Left lung (tissue), 14 donors: ENCODE measurements at places on chromosomes 12 and 14. TPM values are rescaled to one million over a fixed set of nuclear protein-coding genes. Genes with fewer than 3 reads are reported as not detected.

JKAMP gene
- polyA plus RNA-seq = 81.4 TPM

GPD1 gene
- polyA plus RNA-seq = 0.54 TPM

SIX1 gene
- polyA plus RNA-seq = 0.79 TPM

GRCh38 chr12:131511391-131511802 is 199.5 kb upstream of the SFSWAP start:
- DNase-seq = no peak

DNA sequence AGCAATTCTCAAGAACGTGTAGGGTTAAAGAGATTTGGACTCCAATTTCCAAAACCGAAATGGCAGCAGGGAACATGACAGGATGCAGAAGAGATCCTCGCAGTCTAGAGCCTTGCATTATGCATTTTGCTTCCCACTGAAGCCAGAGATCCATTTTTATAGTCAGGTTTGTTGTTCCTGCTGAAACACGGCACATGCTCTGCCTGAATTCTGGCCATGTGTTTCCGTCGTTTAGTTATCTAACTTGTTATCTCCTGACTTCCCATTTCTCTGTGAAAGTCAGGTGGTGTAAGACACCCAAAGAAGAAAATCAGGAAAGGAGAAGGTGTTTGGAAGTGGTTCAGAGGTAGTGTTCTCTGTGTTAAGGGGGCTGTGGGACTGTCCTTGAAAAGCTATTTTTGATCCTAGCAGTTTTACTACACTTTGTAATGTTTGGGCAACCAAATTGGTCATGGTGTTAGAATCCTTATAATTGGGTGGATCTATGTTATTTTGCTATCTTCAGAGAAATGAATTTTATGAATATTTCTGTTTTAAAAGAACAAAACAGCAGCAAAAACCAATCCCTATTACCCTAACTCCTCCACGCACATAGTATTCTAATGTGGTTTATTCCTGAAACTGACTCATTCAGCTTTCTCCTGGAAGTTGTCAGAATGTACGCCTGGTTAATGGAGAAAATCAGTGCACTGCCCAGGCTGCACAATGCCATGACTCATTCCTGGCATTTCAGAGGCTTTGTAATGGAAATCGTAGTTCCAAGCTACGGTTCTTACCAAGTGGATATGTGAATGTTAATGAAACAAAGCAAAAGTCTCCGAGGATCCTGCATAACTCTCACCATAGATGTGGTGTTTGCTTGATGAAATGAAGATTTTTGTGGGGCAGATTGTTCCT is 110.1 kb downstream of the SAMD4A start:
- no peak for DNase-seq

DNA sequence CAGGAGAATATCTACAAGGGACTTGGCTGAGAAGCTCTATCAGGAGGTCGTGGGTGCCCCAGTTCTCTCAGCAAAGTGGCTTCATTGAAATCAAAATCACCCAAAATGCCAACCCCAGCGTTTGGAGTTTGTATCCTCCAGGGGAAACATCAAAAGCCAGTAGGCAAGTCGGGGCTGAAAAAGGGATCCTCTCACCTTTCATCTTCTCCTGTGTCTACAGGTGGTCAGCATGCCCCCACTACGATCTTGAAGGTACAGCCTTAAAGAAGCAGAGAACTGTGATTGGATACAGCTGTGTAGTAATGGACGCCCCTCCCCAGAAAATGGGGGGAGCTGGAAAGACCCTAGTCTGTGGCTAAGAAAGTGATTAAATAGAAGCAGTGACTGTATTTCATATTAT is 22.2 kb downstream of the HRK start:
- DNase-seq = no peak

GRCh38 chr12:100200463-100201181 is at the start of gene ACTR6:
TSS of gene ACTR6 (plus strand) at chr12:100200815. CDS start at chr12:100200852, 37 bp downstream.
- DNase-seq = peak; percentile 95

- DNase-seq = peak; percentile 63
Observed at GRCh38 chr12:55681142-55682077, 26.3 kb downstream of the ITGA7 start.

GRCh38 chr12:124749725-124750124 is 113.9 kb downstream of the SCARB1 start:
- no peak for DNase-seq

DNA sequence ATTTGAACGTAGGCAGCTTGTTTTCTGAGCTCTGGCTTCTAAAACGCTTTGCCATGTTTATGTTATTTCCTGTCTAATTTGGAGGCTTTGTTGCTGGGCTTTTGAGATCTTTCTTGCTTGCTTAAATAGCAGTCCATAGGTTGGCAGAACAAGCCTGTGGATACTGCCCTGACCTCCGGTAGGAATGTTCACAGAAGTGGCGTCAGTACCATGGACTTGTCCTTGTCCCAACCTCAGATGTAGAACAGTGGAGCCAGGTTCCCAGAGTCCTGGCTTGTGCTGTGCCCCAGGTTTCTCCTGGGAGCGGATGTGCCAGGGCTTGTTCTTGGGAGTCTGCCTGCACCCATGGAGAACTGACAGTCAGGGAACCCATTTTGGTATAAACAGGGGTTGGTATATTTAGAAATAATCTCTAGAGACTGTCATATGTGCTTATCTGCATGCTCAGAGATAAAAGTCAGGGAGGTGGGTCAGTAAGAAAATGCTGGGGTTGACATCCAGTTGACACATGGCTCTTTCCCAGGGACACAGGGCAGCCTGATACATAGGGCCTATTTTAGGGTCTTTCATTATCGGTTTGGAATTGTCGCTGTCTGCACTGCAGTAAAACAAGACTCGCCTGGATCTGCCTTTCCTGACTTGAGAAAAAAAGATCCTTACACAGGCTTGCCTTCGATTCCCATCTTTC is 22.9 kb downstream of the CACNA1C start:
- peak; percentile 12 for DNase-seq

- no peak for DNase-seq
Observed at GRCh38 chr14:21987937-21988336, 314.3 kb upstream of the OR4E1 start.
